ENCODE measurements at places on chromosomes 16 and 17.

DNA sequence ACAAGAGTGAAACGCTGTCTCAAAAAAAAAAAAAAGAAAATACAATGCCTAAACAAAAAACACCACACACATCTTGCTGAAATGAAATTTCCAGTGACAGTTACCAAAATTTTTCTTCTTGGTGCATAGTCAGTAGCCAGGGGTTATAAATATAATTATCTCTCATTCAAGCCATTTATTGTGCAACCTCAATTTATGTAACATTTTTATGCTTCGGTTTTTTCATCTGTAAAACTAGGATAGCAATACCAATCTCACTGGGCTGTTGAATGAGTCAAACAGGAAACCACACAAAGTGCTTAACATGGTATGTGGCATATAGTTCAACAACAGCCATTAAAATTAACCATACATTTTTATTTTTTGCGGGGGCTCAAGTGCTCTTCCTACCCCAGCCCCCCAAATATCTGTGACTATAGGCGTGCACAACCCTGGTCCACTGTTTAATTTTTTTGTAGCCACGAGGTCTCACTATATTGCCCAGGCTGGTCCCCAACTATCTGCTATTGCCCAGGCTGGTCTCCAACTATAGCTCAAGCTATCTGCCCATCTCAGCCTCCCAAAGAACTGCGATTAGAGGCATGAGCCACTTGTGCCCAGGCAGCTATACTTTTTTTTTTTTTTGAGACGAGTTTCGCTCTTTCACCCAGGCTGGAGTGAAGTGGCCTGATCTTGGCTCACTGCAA lies 2.6 kb downstream of the COG4 start:
- DNase-seq: no peak

DNA sequence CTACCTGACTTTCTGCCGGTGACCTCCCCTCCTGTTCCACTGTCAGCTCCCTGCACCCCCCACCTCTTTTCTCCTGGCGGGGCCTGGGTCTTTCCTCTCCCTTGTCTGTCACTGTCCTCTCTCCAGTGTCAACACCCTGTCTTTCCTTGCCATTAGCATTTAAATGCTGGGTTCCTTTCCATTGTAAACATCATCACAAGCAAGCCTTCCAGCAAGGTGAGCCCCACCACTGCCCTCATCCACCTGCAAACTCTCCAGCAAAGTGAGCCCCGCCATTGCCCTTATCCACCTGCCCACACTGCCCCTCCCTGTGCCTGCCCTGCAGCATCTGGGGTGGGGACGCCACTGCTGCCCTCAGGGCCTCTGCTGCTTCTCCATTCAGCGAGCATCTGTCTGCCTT lies 195.0 kb downstream of the ENGASE start:
- DNase-seq: no peak

GRCh38 chr17:802901-803881 lies 21.0 kb downstream of the MRM3 start:
- DNase-seq: no peak

- DNase-seq: no peak
Observed at GRCh38 chr16:2252806-2253148, 1.4 kb upstream of the ECI1 start.

DNA sequence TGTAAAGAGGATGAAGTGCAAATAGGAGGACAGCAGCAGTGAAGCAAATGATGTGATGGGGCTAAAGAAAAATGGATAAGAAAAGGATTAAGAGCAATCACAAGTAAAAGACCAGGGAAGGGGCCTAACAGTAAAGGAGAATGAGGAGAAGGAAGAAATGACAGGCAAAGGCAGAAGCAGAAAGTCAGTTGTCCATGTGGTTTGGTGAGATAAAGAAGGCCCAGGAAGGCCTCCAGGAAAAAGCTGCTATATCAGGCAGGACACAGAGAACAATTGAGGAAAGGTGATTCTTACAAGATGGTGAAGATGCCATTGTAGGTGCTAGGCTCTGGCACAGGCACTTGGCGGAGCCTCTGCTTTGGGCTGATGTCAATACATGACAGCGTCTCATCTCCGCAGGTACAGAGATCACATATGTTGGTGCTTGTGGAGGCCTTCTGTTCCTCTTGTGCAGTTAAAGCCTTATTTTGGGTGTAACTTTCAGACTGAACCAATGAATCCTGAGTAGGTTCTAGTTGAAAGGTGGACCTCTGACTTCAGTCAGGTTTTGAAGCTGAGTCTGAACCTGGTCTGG lies 18.1 kb downstream of the RDM1 start:
- no peak for DNase-seq

- no peak for DNase-seq
Observed at GRCh38 chr16:66741169-66741900, 10.1 kb downstream of the DYNC1LI2 start.

DNA sequence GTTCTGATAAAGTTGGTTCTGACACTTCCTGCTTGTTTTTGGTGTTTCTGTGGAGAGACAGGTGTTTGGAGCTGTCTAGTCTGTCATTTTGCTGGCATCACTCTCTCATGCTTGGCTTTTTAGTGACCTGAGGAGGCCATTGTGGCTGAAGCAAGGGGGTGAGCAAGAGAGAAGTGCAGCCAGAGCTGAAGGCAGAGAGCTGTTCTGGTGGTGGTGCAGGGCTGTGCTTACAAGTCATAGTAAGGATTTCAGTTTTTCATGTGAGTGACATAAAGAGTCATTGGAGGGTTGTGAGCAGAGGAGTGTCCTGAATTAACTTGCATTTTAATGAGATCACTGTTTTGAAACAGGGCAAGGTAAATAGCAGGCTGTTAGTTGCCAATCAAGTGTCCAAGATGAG lies 97.5 kb downstream of the CHD9 start:
- no peak for DNase-seq

DNA sequence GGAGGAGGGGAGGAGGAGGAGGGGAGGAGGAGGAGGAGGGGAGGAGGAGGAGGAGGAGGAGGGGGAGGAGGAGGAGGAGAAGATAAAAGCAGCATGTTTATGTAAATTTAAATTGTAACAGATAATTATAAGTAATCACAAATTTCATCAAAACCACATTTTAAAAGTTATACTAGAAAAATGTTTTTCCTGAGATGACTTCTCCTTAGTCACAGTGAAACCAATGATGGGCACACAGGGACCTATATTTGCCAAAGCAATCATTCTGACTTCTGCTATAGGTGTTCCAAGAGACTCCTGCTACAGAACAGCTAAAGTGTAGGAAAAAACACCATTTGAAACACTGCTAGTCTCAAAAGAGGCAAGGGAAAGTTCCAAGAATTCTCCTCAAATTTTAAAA lies 66.4 kb downstream of the CEP95 start:
- DNase-seq: no peak

DNA sequence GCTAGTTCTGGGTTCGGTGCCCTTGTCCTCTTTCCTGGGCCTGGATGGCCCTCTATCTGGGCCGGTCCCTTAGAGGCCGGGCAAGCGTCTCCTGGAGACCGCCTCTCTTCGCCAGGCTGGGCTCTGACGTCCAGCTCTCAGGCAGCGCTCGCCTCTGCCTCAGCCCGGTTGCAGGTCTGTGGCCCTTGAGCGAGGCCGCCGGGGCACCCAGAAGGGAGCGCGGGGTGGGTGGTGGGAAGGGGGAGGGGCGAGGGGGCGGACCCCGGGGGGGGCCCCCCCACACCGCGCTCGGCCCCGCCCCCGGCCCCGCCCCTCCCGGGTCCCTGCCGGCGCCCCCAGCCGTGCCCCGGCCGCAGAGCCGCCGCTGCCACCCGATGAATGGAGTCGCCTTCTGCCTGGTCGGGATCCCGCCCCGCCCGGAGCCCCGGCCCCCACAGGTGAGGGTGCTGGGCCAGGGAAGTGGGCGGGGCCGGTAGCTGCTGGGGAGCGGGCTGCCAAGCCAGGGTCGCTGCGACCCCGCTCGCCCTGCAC lies at the start of gene ARHGAP23:
ARHGAP23 (plus strand) TSS at position 353 of the 531 bp plus-strand sequence; CDS start at position 375, 22 bp downstream.
- no peak for DNase-seq

- no peak for DNase-seq
Observed at GRCh38 chr17:78019367-78019975, 61.0 kb downstream of the TNRC6C start.

- DNase-seq: no peak
Observed at GRCh38 chr17:50264263-50265113, 9.8 kb upstream of the TMEM92 start.

GRCh38 chr16:3664187-3664896 lies 9.9 kb downstream of the DNASE1 start:
- DNase-seq: no peak

DNA sequence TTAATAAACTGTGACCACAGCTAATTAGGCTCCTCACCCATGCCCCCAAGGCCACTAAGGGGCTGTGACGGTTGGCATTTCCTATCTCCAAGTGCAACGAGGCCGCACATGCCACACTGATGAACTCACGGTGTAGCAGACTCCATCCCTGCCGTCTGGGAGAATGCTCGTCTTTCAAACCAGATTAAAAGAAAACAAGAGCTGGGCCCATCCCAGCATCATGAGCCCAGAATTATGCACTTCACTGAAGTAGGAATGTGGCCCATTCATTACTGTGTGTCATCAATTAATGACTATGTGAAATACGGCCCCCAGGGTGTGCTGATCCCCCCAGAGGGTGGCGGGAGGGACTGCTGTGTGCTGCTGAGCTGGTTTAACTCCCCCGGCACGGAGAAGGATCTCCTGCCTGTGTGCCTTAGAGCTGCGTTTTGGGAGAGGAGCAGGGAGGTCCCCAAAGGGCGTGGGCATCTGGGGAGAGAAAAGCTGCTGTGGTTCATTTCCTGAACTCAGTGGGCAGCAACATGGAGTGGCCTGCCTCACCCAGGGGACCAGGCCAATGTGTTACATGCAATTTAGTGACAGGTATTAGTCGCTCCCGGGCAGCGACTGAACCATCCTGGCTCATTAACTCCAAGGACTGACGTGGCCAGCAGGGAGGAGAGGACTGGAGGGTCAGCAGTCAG lies 194.5 kb downstream of the FOXL1 start:
- DNase-seq: no peak

DNA sequence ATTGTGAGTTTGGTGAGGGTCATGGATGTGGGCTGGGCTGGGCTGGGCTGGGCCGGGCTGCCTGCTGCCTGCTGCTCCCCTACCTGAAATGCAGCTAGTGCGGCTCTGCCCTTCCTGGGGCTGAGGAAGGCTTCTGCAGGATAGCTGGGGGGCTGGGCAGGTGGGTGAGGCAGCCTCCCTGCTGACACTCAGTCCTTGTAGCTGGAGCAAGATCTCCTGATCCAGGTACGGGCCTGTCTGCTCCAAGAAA lies 4.7 kb downstream of the RPL13 start:
- DNase-seq: no peak

DNA sequence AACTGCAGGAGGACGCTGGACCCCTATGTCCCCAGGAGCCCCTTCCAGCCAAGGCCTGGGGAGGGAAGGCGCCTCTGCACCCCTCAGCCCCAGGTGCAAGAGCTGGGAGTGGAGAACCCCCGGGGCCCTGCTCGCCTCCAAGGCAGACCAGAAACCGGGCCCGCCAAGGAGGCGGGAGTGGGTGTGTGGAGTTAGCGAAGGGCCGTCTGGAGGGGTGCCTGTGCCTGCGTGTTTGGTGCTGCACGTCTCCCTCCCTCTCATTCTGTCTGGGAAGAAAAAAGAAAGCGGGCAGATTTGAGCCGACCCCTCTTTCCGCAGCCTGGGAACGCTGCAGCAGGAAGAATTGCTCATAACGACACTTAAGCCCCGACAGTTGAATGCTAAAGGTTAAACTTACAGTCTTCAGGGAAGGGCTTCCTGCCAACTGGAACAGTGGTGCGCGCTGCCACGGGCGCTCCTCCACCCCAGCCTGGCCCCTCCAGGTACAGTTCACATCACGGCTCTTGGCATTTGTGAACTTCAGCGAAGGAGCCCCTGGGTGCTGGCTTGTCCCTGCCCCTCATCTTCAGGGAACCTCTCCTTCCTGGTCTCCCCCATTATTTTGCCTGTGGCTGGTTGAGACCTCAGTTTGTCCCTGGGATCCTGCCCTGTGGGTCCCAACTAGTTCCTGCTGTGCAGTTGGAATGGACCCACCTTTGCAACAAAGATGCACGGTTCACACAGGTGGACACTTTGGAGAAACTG lies 19.2 kb upstream of the ZFHX3 start:
- no peak for DNase-seq

DNA sequence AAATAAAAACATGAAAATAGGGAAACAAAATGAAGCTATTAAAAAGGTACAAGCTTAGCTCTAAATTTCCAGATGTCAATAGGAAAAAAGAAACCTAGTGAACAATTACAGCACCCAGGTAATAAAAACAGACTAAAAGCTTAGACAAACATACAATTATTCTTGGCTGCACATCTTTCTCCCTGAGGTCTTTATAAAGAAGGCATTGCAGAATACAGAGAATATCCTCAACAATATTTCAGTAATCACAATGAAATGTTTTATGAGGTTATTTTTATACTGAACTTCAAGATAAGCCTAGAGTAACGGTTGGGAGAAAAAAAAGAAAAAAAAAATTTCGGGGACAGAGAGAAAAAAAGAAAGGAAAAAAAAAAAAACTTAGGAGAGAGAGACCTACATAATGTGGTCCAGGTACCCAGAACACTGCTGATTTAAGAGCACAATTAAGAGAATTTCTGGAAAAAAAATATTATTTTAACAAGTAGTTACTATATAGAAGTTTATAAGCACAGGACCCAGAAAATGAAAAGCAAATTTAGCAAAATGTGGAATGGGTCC lies 26.5 kb downstream of the KANSL1 start:
- DNase-seq: no peak

DNA sequence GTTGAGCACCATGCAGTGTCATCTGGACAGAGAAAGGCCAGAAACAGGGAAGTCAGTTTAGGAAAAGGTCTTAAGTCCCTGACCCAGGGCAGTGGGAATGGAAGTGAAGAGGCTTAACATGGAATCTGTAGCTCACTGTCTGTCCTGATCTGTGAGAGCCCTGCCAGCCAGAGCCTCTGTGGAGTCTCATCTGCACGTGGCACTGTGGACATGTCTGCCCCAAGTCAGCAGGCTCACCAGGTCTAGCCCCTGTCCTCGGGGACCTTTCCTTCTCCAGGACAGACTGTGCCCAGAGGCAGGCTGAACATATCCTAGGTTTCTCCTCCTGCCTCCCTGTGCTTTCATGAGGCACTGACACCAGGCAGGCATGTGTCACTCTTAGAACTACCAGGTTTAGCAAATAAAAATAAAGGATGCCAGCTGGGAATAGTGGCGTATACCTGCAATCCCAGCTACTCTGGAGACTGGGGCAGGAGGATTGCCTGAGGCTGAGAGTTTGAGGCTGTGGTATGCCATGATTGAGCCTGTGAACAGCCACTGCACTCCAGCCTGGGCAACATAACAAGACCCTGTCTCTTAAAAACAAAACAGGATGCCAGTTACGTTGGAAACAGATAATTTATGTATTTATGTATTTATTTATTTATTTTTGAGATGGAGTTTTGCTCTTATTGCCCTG lies 22.4 kb downstream of the UNK start:
- no peak for DNase-seq

DNA sequence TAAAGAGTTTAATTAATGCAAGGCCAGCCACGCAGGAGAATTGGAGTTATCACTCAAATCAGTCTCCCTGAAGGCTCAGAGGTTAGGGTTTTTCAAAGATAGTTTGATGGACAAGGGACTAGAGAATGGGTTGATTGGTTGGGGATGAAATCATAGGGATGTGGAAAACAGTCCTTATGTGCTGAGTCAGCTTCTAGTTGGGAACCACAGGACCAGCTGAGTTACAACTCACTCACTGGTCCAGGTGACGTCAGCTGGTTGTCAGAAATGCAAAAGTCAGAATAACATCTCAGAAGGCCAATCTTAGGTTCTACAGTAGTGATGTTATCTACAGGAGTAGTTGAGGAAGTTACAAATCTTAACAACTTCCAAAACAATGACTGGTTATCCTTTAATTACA lies 47.6 kb downstream of the CPD start:
- no peak for DNase-seq

- no peak for DNase-seq
Observed at GRCh38 chr17:5128905-5129535, 13.2 kb downstream of the USP6 start.

GRCh38 chr17:60354223-60354622 lies 37.7 kb downstream of the USP32 start:
- DNase-seq: no peak

GRCh38 chr16:22427556-22427955 lies 53.1 kb upstream of the CDR2 start:
- DNase-seq: no peak
